ENCODE measurements at places on chromosomes 5 and 9. TPM values are rescaled to one million over a fixed set of nuclear protein-coding genes. Genes with fewer than 3 reads are reported as not detected.

MARVELD2 gene
- total RNA-seq: 24.8 TPM

CENPH gene
- total RNA-seq: 99.4 TPM

IRX1 gene
- total RNA-seq: 1.8 TPM

STPG3 gene
- not detected for total RNA-seq

PALM2AKAP2 gene
- 8.3 TPM for total RNA-seq

GRXCR2 gene
- total RNA-seq: not detected

HSD17B4 gene
- total RNA-seq: 326 TPM

IGIP gene
- 0.38 TPM for total RNA-seq

Measured in GM23338 (cell line).